Vein endothelial cell (primary cell): ENCODE measurements at places on chromosomes 5 and 9. TPM values are rescaled to one million over a fixed set of nuclear protein-coding genes. Genes with fewer than 3 reads are reported as not detected.

Gene CDH10
- 0.33 TPM in 1 of 2 replicates, not detected in the other for total RNA-seq

Gene JADE2
- total RNA-seq = 26.1 and 31.4 TPM in 2 replicates

Gene NIM1K
- not detected in 2 replicates for total RNA-seq

Gene ADRB2
- 6.5 and 7.5 TPM in 2 replicates for total RNA-seq

Gene F2RL2
- total RNA-seq = 0.76 and 1.3 TPM in 2 replicates

Gene CCDC152
- total RNA-seq = 0.33 and 0.86 TPM in 2 replicates

Gene RAD1
- 16.7 and 24.5 TPM in 2 replicates for total RNA-seq

Gene CDHR2
- total RNA-seq = not detected in 2 replicates

Gene CD72
- total RNA-seq = not detected in 2 replicates

Gene COMMD10
- total RNA-seq = 44.4 and 47.6 TPM in 2 replicates

Gene PPP3R2
- not detected in 2 replicates for total RNA-seq

Gene SAXO1
- not detected in 2 replicates for total RNA-seq

Gene BARX1
- not detected in 2 replicates for total RNA-seq

Gene GPR150
- total RNA-seq = 0.29 and 0.33 TPM in 2 replicates

Gene MARVELD2
- total RNA-seq = 4.8 and 6.2 TPM in 2 replicates

Gene DDX4
- total RNA-seq = not detected in 2 replicates

Gene ADAMTSL1
- 43.1 and 63.9 TPM in 2 replicates for total RNA-seq

Gene AJM1
- total RNA-seq = 0.65 and 0.67 TPM in 2 replicates

Gene FOXD4L4
- 0.19 and 0.33 TPM in 2 replicates for total RNA-seq

Gene IFNK
- total RNA-seq = not detected in 2 replicates

Gene SPARC
- total RNA-seq = 1,259 and 1,486 TPM in 2 replicates

Gene IFNA2
- total RNA-seq = not detected in 2 replicates

Gene GNAQ
- total RNA-seq = 54.2 and 74.9 TPM in 2 replicates

Gene DDX41
- 76.0 and 80.7 TPM in 2 replicates for total RNA-seq

Gene DAB2IP
- total RNA-seq = 37.1 and 54.9 TPM in 2 replicates

Gene C9orf153
- total RNA-seq = 0.33 TPM in 1 of 2 replicates, not detected in the other

Gene NOXA1
- total RNA-seq = 1.9 and 2.0 TPM in 2 replicates

Gene DEPDC1B
- total RNA-seq = 7.2 and 9.0 TPM in 2 replicates

Gene C5orf47
- not detected in 2 replicates for total RNA-seq

Gene GABRA6
- total RNA-seq = not detected in 2 replicates
